ENCODE measurements at places on chromosomes 3 and 15.

DNA sequence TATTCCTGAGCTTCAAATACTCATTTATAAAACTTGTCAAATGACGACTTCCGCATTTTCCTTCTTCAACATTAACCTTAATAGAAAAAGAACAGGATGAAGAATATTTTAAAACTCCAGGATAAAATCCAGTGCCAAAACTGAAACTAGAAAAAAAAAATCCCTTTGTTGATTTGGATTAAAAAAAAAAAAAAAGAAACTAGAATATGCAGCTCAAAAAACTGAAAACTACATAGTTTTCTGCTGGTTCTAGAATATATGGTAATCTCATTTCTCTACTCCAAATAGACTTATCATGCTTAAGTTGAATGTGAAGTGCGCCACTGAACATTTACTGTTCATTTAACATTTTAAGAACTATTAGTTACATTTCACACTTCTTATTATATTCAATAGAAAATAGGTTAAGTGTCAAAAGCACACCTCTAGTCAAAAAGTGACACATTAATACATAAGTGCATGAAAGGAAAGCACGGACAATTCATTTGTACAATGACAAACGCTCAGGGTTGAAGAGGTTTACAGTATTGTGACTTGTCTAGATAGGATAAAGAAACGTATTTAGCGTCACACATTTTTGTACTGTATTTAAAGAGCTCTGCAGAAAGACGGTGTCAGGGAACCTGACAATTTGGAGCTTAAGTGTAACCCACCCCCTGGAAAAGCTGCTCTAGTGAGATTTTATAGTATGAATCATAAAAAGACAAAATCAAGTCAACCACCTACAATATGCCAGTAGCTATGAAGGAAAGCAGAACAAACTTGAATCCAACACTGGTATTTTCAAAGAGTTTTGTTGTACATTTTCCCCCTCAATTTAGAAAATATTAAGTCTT lies 5.8 kb downstream of the TRA2B start:
- DNase-seq = no peak

GRCh38 chr3:23302271-23302670 lies 99.1 kb downstream of the UBE2E2 start:
- no peak for DNase-seq

DNA sequence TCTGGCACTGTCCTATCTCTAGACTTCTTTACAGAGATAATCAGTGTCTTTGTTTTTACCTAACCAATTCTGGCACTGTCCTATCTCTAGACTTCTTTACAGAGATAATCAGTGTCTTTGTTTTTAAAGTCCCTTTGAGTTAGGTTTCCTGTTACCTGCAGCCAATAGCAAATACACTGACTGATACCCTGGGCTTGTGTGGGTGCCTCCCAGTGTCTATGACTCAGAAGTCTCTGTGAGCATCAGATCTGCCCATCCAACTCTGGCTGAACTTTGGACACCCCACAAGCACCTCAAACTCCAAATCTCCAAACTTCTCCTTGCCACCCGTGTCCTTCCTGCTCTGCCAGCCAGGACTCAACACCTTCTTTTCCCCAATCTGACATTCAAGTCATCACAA lies 30.4 kb downstream of the SLC41A3 start:
- no peak for DNase-seq

- no peak for DNase-seq
These were observed 8.3 kb downstream of the CCDC80 start for GRCh38 chr3:112632596-112632995.

- no peak for DNase-seq
These were observed 783 bp upstream of the ISG20 start for GRCh38 chr15:88637841-88638625.

- peak; percentile 40 for DNase-seq
These were observed at the start of gene UCN2 for GRCh38 chr3:48563382-48563918. Gene UCN2 (minus strand): TSS chr3:48563781. CDS start chr3:48563124, 657 bp downstream.

GRCh38 chr3:111936191-111936841 lies 42.5 kb upstream of the ABHD10 start:
- peak; percentile 53 for DNase-seq
